T-helper 2 cell treated with Interferon-gamma antibody and Interleukin-4, amounts not matched to agents 5 μg/mL and 100 μg/mL, for 36 hours (primary cell): ENCODE measurements at places on chromosomes 12 and 14.
A peak's percentile ranks its signal among the peaks of the same experiment; 100 is the strongest.

DNA sequence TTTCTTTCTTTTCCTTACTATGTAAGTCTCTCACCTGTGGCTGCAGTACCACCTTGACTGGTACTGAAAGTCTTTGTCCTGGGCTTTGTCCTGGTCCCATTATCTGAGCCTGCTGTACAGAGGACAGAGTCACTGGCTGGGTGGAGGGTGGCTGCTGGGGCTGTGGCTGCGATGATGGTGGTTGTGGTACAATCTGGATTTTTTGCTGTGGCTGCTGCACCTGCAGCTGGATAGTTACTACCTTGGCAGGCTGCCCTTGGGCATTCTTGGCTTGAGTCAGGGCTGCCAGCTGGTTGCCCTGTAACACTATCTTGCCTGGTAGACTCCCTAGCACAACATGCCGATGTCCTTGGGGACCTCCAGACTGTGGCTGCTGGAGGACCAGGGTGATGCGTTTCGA, 27.0 kb downstream of the CHD8 start:
- no peak overlapping the region for H3K27ac ChIP-seq
- peaks cover 10% of the 10 kb centered on the region for H3K4me1 ChIP-seq
- no peak overlapping the region for H3K4me3 ChIP-seq
- peaks cover 59% of the 10 kb centered on the region for H3K36me3 ChIP-seq
- H3K27me3 ChIP-seq = no peaks in the 10 kb centered on the region

DNA sequence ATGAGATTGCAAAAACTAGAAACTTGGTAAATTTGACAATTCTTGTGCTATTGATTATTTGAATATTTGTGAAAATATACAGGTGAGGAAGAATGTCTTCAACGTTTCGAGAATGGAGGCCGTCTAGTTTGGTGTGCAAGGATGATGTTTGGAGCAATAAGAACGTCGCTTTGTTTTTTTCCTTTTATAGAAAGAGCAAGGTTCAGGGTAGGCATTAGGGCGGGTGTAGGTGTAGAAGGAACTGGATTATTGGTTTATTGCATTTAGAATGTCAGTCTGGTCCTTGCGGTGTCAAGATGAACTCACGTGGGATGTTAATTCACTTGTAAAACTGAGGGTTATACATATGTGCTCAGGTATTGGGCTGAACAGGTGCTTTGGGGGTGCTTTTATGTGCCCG, 1.1 kb downstream of the RPS26 start:
- no peaks in the 10 kb centered on the region for H3K27me3 ChIP-seq
- H3K27ac ChIP-seq = peak overlapping the region; percentile 97
- peaks cover 38% of the 10 kb centered on the region for H3K36me3 ChIP-seq
- H3K4me3 ChIP-seq = peak overlapping the region; percentile 96
- peaks cover 31% of the 10 kb centered on the region for H3K4me1 ChIP-seq

- H3K27me3 ChIP-seq = no peaks in the 10 kb centered on the region
- H3K4me1 ChIP-seq = no peaks in the 10 kb centered on the region
- no peak overlapping the region for H3K27ac ChIP-seq
- no peaks in the 10 kb centered on the region for H3K36me3 ChIP-seq
These were observed 141.0 kb downstream of the PTPN11 start for GRCh38 chr12:112559784-112560183.

DNA sequence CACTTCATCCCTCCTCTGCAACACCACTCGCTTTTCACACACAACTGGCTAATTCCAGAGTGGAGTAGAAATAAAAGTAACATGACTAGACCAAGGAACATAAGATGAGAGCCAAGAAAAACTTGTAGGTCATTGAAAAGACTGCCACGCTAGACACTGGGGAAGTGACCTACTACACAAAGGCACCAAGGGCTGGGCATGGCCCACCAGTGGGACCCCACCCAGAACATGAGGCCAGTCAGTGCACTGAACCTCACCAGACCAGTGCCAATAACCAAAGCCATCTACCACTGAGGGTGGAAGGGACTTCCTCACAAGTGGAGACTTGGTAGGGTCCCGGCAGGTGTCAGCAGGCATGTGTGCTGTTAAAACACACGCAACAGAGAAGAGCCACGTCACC, 19.7 kb downstream of the FBLN5 start:
- no peaks in the 10 kb centered on the region for H3K4me1 ChIP-seq
- H3K4me3 ChIP-seq = no peak overlapping the region
- H3K36me3 ChIP-seq = no peaks in the 10 kb centered on the region
- H3K27me3 ChIP-seq = no peaks in the 10 kb centered on the region

- no peaks in the 10 kb centered on the region for H3K4me1 ChIP-seq
- H3K4me3 ChIP-seq = no peak overlapping the region
- no peaks in the 10 kb centered on the region for H3K36me3 ChIP-seq
- H3K27me3 ChIP-seq = peaks cover 8% of the 10 kb centered on the region
- H3K27ac ChIP-seq = no peak overlapping the region
These were observed 213.0 kb downstream of the ADGRD1 start for GRCh38 chr12:131166717-131167116.

DNA sequence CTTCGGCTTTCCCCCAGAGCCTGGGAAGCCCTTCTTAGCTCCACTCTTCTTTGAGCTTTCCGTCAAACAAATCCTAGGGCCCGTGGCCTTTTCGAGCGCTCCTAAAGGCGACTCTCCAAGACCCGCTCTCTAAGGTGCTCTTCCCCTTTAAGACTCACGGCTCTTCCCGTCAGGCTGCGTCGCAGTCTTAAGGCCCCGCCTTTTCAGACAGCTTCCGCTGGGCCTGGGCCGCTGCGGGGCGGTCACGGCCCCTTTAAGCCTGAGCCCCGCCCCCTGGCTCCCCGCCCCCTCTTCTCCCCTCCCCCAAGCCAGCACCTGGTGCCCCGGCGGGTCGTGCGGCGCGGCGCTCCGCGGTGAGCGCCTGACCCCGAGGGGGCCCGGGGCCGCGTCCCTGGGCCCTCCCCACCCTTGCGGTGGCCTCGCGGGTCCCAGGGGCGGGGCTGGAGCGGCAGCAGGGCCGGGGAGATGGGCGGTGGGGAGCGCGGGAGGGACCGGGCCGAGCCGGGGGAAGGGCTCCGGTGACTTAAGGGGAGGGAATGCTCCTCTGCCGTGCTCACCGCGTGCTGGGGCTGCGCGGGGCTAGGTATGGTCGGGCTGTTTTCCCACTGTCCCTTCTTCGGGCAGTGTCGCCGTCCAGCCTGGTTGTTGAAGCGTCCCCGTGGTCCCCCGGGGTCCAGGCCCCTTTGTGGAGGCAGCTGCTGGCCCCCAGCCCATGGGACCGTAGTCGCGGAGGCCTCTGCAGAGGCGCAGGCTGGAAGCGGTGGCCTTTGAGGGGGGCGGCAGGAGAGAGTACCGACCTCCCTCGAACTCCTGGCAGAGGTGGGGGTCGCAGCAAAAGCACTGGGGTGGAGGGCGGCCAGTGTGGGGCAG, at the start of gene PEX5:
PEX5 (plus strand) TSS at position 289 of the 870 bp plus-strand sequence. CDS start 692 bp downstream, outside the sequence.
- peaks cover 9% of the 10 kb centered on the region for H3K36me3 ChIP-seq
- peak within 1 kb of the TSS; percentile 96 for H3K27ac ChIP-seq
- H3K27me3 ChIP-seq = no peaks in the 10 kb centered on the region
- H3K4me3 ChIP-seq = peak within 1 kb of the TSS; percentile 91

- H3K4me3 ChIP-seq = no peak overlapping the region
- no peaks in the 10 kb centered on the region for H3K4me1 ChIP-seq
- H3K36me3 ChIP-seq = no peaks in the 10 kb centered on the region
- no peak for DNase-seq
- no peaks in the 10 kb centered on the region for H3K27me3 ChIP-seq
These were observed 14.1 kb downstream of the RILPL1 start for GRCh38 chr12:123519141-123520001.

GRCh38 chr14:85087201-85087600, 442.7 kb upstream of the FLRT2 start:
- H3K4me3 ChIP-seq = no peak overlapping the region
- no peaks in the 10 kb centered on the region for H3K4me1 ChIP-seq
- no peak for DNase-seq
- no peaks in the 10 kb centered on the region for H3K36me3 ChIP-seq

DNA sequence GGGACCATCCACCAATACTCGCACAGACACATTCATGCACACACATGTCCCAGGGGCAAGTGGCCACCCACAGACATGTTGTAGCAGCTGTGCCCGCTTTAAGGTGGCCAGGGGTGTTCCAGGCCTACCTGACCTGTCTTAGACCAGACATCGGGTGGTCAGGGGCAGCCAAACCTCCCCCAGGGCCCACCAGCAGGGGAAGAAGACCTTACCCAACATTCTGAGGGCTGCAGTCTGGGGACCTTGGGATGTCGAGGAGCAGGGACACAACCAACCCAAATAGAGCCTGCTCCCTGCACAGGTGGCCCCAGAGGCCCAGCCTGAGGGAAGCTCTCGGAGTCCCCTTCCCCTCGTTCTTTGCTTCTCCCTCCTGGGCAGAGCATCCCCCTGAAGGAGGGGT, 1.7 kb upstream of the TMEM119 start:
- DNase-seq = no peak
- no peak overlapping the region for H3K27ac ChIP-seq
- H3K36me3 ChIP-seq = no peaks in the 10 kb centered on the region

DNA sequence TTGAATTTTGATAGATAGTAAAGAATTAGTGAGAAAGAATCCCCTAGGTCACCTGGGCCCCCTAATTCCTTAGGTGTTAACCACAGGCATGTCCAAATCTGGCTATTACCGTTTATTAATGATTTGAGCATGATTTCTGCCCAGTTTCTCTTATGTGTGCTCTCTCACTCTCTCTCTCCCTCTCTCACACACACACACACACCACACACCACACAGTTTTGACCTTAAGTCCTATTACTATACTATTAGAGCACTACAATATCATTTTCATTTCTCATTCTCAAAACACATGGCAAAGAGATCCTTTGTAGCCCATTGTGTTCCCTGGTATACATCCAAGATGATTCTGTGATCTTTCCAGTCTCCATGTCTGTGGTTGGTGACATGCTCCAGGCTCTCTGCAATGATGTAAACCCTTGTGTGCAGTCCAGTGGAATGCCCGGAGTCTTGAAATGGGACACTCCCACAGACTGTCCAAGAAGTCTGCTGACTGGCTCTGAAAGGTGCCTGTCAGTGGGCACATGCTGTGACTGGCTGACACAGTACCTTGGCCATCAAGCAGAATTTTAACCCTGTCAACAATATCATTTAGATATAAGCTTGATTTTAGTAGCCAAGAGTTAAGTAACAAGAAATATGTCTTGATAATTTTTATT, 96.2 kb downstream of the FIGNL2 start:
- H3K4me3 ChIP-seq = no peak overlapping the region
- DNase-seq = no peak
- H3K36me3 ChIP-seq = no peaks in the 10 kb centered on the region

- DNase-seq = no peak
- H3K27ac ChIP-seq = no peak overlapping the region
- no peak overlapping the region for H3K4me3 ChIP-seq
- H3K36me3 ChIP-seq = no peaks in the 10 kb centered on the region
- no peaks in the 10 kb centered on the region for H3K27me3 ChIP-seq
- H3K4me1 ChIP-seq = peaks cover 12% of the 10 kb centered on the region
These were observed 133.7 kb downstream of the ADGRD1 start for GRCh38 chr12:131087302-131087818.

DNA sequence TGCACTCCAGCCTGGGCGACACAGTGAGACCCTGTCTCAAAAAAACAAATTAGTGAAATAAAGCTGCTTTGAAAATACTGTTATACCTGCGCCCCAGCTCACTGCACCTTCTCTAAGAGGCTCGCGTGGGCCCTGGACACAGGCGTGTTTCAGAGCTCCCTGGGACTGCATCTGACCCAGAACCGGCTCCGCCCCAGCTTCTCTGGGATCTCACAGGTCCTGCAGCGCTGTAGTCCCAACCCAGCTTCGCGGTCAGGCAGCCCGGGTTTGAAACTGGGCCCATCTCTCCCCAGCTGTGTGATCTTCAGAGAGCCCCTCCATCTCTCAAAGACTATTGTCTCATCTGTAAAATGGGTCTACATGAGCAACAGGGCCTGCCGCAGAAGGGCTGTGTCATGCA, 7.5 kb downstream of the RIMBP2 start:
- H3K4me3 ChIP-seq = no peak overlapping the region
- DNase-seq = no peak
- H3K27me3 ChIP-seq = peaks cover 11% of the 10 kb centered on the region
- no peak overlapping the region for H3K27ac ChIP-seq
- no peaks in the 10 kb centered on the region for H3K36me3 ChIP-seq

- no peak for DNase-seq
- peaks cover 12% of the 10 kb centered on the region for H3K4me1 ChIP-seq
- no peak overlapping the region for H3K4me3 ChIP-seq
- no peaks in the 10 kb centered on the region for H3K36me3 ChIP-seq
- no peak overlapping the region for H3K27ac ChIP-seq
- H3K27me3 ChIP-seq = peaks cover 3% of the 10 kb centered on the region
These were observed 201.2 kb upstream of the SFSWAP start for GRCh38 chr12:131509701-131510100.

DNA sequence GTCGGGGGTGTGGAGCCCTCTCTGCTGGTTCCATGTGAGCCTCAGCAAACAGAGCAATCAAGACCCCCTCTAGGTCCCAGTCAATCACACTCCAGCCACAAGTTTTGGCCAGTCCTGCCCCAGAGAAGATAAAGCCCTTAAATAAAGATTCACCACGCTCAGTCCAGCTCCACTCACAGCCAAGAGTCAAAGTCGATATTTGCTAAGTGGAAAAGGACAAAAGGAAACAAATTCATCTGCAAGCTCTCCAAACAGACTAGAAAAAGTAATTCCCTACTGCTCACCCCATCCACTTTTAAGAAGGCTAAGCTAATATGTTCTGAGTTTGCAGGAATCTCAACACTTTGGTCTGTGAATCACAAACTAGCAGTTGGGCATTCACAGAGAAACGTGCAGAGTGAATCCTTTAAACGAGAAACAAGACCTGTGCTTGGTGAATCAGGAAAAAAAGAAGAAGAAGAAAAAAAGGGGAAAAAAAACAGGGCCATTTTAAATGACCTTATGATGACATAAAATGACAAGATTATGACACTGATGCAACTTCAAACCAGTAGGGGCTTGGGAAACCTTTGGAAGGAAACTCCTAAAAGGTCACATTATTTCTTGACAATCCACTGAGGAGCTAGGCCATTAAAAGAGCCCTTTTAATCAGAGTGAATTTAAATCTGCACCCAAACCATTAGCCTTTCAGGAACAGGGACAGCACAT, 41.8 kb upstream of the FOXN3 start:
- peaks cover 13% of the 10 kb centered on the region for H3K36me3 ChIP-seq
- H3K4me1 ChIP-seq = peaks cover 17% of the 10 kb centered on the region
- H3K4me3 ChIP-seq = no peak overlapping the region
- H3K27ac ChIP-seq = no peak overlapping the region

- peak overlapping the region; percentile 90 for H3K4me3 ChIP-seq
- H3K27ac ChIP-seq = peak overlapping the region; percentile 24
- H3K4me1 ChIP-seq = peaks cover 35% of the 10 kb centered on the region
- peaks cover 25% of the 10 kb centered on the region for H3K36me3 ChIP-seq
- DNase-seq = no peak
- H3K27me3 ChIP-seq = no peaks in the 10 kb centered on the region
These were observed 1.5 kb upstream of the VAMP1 start for GRCh38 chr12:6471989-6472360.

GRCh38 chr14:95519699-95520098, 3.2 kb upstream of the SYNE3 start:
- H3K27me3 ChIP-seq = no peaks in the 10 kb centered on the region
- H3K36me3 ChIP-seq = peaks cover 3% of the 10 kb centered on the region
- peak overlapping the region; percentile 98 for H3K27ac ChIP-seq
- peak overlapping the region; percentile 79 for H3K4me3 ChIP-seq

DNA sequence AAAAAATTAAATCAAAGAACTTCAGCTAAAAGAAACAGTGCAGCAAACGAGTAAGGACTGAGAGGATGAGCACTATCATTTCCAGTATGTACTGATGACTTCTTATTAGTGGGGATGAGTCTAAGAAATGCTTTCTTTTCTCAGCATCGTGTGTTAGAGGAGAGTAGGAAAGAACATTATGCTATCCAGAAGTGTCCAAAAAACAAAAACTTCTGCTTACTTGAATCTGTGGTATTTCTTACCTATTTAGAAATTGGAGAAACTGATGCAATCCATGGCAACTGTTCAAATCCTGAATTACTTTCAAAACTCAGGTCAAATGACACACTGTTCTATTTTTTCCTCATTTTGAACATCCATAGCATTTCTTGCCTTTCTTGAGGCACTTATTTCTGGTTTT, 23.7 kb downstream of the ABCD2 start:
- no peak for DNase-seq
- no peaks in the 10 kb centered on the region for H3K27me3 ChIP-seq
- no peak overlapping the region for H3K27ac ChIP-seq
- H3K36me3 ChIP-seq = peaks cover 36% of the 10 kb centered on the region
